Epithelial cell of prostate (primary cell): ENCODE measurements at places on chromosomes 5 and 9.

GRCh38 chr9:116276651-116277121 is 123.1 kb downstream of the PAPPA start:
- DNase-seq = no peak

DNA sequence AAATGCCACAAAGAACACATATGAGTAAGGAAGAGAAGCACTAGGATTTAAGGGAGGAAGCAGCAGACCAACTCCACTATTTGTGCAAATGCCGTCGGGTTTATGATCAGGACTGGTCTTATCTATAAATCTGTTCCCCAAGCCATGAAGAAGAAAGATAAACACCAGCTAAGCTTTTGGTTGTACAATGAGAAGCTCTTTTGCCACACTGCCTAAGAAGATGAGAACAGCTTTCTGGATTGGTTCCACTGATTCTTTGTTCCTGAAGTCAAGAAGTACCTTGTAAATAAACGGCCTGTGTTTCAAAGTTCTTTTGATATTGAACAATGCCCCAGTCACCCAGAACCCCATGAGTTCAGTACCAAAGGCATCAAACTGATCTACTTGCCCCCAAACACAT is 93.9 kb downstream of the RFX3 start:
- DNase-seq = no peak

- no peak for DNase-seq
Observed at GRCh38 chr5:180831139-180832093, 28.8 kb upstream of the MGAT1 start.

- no peak for DNase-seq
Observed at GRCh38 chr5:9015937-9016270, 530.0 kb downstream of the SEMA5A start.

DNA sequence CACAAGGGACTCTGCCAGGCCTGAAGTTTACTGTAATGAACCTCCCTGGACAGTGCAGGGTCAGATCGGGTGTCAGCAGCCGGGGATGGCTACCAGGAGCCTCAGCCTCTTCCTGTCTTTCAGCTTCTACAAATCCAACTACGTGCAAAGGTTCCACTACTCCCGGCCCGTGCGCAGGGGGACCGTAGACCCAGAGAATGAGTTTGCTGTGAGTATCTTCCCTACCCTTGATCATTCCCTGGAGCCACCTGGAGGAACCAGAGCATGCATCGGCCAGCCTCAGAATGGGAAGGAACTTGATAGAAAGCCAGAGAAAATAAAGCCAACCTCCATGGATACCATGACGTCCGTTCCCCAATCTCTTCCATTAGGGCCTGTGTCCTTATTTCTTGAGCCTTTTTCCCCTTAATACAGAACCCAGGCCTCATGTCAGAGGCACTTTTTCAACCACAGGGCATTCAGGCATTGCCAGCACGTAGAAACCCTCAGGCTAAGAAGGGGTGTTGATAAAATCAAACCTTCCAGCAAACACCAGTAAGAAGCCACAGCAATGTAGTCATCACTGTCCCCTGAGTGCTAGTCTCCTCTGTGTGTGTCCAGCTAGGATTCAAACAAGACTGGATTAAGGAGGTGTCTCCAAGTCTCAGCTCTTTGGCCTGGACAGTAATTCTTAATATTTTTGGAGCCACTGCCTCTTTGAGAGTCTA is 49.0 kb upstream of the FOXI1 start:
- no peak for DNase-seq

- DNase-seq = no peak
Observed at GRCh38 chr9:126561582-126561981, 52.1 kb upstream of the LMX1B start.

- no peak for DNase-seq
Observed at GRCh38 chr9:25094518-25094917, 548.8 kb upstream of the IZUMO3 start.

DNA sequence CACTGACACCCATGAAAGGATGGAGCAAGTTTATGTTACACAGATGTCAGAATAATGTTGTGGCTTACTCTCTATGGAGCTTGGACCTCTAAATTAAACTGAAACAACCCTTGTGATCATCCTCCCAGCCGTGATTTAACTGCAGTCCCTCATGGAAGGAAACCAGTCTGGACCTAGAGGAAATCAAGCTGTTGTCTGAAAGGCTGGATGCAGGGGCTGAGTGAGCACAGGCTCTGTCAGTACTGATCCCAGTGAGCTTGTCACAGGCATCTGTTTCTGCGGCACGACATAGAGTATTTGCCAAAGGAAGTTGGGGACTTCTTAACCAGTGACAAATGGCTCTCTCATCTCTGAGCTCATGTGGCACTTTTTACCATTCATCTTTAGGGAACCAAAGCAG is 282.9 kb upstream of the MAP3K1 start:
- DNase-seq = no peak

- no peak for DNase-seq
Observed at GRCh38 chr9:93244101-93244500, 60.2 kb downstream of the WNK2 start.

DNA sequence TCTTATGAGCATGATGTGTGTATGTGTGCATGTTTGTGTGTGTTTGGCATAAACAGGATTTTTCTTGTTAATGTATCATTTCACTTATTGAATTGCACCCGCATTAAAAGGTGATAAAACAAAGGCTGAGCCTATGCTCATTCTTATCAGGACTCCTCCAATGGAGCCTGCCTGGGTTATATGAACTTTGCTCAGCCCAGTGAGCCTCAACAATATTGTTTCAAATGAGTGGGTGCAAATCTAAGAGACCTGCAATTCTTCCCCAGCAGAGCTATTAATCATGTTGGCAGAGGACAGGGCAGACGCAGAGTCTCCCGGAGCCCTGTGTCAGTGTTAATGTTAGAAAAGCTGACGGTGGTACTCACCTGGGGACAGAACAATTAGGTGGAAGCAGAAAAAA is 71.6 kb downstream of the SH3RF2 start:
- no peak for DNase-seq

- DNase-seq = no peak
Observed at GRCh38 chr5:67381236-67381880, 184.8 kb upstream of the CD180 start.

GRCh38 chr5:156473269-156473908 is 146.4 kb downstream of the SGCD start:
- DNase-seq = peak; percentile 10

- no peak for DNase-seq
Observed at GRCh38 chr9:107258919-107259318, 24.2 kb upstream of the RAD23B start.

- no peak for DNase-seq
Observed at GRCh38 chr9:128552744-128553440, 505 bp downstream of the SPTAN1 start.

DNA sequence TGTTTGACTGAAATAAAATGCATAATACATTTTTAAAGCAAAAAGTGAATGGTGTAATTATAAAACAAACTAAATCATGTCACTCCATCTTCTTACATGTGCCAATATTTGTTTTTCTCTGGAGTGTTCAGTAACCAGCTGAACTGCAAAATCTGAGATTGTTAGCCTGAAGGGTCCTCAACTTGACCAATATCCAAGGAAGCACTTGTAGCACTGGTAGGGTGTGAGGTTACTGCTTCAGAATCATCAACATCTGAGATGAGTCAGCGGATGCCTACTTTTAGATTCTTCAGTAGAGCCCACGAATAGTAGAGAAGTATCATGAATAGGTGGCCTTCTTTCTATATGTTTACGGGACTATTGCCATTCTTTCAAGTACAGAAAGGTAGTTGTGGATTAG is 226.7 kb downstream of the TLE4 start:
- DNase-seq = no peak

DNA sequence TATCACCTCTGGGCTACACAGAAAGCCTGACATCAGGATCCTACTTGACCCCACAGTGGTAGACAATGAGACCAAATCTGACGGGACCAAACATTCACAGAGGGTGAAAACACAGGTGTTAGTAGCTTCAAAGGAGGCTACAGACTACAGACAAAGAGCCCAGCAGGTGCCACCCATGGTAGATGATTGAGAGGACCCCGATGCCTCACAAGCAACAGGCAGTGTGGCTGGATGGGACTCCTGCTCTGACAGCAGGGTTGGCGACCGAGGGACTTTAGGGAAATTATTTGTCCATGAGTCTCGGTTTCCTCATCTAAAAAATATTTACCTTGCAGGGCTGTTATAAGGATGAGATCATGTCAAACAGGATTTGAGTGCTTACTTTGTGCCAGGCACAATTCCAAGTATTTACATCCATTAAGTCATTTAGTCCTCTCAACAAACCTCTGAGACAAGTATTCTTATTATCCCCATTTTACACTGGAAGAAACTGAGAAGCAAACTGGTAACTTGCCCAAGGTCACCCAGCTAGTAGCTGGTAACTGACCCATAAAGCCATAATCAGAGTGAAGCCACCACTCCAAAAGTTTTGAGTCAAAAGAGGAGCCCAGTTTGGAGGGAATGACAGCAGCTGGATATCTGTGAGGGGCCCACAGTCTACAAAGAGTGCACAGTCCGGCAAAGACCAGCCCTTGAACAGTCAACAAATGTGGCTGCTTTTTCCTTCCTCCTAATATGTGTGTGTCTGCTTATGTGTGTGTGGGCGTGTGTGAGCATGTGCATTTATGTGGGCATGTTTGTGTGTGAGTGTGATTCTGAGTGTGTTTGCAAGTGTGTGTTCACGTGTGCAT is 502.0 kb downstream of the BNC2 start:
- peak; percentile 33 for DNase-seq

DNA sequence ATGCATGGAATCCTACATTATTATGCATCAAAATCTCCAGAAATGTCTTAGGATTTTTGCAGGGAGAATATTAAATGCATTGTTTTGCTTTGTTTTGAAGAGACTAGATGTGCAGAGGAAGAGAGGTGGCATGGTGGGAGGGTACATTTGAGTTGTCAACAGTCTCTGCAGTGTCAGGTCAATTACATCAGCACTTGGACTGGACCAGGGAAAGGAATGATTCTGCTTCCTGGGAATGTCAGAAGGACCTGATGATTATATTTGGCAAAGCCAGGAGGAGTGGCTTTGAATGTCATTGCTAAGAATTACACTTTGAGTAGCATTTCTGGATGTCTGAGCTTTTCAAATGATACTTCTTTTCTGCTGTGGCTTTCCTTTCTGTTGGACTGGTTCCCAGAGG is 17.5 kb upstream of the TMEFF1 start:
- no peak for DNase-seq

DNA sequence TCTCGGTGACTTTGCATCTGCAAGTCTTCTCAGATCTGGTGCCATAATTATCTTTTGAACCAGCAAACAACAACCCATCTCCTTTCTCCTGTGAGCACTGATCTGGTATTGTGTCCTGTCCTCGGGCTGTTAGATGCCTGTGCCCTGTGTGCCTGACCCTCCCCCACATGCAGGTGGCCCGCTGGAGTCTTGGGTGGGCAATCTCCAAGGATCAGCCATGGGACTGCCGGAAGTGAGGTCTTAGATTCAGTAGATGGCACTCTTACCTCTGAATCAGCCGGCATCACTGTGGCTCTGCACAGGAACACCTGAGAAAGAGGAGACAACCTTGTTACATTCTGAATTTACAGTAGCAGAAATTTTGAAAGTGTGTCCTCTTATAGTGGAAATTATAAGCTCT is 172.4 kb downstream of the IRX2 start:
- no peak for DNase-seq

DNA sequence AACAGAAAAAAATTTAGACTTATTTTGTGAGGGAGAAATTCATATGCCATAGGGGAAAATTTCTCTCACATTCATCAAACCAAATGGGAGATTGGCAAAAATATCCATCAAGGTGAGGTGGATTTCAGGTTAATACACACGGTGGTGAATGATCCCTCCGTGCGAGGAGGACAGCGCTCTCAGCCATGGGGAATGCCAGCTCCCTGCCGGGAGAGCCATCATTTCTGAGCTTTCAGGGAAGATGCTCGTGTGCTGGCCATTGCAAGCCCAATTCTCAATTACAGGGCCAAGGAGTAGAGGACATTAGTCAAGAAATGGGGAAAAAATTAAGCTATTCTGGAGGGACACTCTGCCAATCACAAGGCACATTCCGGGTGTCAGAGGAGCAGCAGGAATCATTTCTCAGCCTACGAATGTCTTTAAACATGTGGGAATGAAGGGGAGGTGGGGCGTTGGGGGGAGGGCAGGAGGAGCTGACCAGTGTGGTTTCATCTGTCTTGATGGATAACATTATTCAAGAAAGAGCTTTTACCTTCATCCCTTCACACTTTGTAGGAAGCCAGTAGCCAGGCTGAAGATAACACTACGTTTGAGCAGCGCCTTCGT is 165.5 kb downstream of the DAB2IP start:
- DNase-seq = no peak

DNA sequence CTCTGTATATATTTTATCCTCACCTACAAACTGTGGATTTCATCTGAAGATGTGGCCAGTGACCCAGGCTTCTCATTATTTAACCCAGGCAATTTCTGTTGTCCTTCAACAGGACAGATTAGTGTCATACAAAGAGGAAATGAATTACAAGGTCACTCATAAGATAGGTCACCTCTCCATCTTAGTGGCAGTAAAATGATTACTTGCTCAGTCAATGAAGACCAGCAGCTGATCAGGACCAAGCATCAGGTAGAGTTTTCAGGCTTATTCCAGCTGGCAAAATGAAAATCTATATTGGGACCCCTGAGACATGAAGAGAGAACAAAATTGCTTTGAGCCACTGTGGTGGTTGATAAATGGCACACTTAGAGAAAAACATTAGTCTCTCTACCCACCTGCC is 135.2 kb upstream of the PRDM9 start:
- DNase-seq = no peak

DNA sequence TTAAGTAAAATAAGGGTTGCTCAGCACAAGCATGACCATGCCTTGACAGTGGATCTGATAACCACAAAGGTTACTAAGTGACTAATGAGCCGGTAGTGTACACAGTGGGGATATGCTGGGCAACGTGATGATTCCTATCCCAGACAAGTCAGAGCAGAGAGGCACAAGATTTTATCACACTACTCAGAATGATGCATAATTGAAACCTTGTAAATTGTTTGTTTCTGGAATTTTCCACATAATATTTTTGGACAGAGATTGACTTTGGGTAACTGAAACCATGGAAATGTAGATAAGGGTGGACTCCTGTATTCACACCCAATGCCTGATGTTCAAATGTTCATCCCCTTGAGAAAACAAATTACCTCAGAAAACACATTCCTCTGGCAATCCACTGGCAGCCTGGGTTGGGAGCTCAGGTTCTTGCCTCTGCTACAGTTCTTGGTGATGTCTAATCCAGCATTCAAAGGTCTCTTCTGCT is 16.2 kb upstream of the ERAP1 start:
- peak; percentile 90 for DNase-seq

DNA sequence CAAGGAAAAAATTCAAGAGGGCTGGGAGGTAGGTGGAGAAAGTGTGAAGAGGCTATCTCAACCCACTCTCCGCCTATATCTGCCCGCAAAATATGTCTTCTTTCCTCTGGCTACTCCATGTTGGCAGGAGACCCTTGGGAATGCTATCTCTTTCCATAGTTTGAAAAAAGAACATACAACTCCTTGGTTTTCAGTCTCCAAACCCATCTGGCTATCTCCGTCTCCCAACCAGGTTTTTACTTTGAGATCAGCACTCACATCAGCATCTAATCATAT is 109.9 kb upstream of the IFNE start:
- DNase-seq = no peak

- DNase-seq = no peak
Observed at GRCh38 chr5:53403758-53404157, 76.7 kb upstream of the FST start.

GRCh38 chr9:104608336-104608735 is 2.9 kb upstream of the OR13C2 start:
- DNase-seq = no peak

GRCh38 chr5:113043491-113043931 is 66.9 kb downstream of the DCP2 start:
- no peak for DNase-seq

GRCh38 chr5:172837640-172838039 is 3.6 kb downstream of the ERGIC1 start:
- no peak for DNase-seq

- no peak for DNase-seq
Observed at GRCh38 chr9:136187683-136188586, 17.0 kb downstream of the LHX3 start.
